Caco-2 (cell line): ENCODE measurements at places on chromosomes 5 and 9. TPM values are rescaled to one million over a fixed set of nuclear protein-coding genes. Genes with fewer than 3 reads are reported as not detected.

- no peak overlapping the region for H3K27ac ChIP-seq
- H3K27me3 ChIP-seq: no peaks in the 10 kb centered on the region
- DNase-seq: no peak
- H3K4me1 ChIP-seq: no peaks in the 10 kb centered on the region
These were observed 422.0 kb downstream of the HINT1 start for GRCh38 chr5:130743092-130743491.

DNA sequence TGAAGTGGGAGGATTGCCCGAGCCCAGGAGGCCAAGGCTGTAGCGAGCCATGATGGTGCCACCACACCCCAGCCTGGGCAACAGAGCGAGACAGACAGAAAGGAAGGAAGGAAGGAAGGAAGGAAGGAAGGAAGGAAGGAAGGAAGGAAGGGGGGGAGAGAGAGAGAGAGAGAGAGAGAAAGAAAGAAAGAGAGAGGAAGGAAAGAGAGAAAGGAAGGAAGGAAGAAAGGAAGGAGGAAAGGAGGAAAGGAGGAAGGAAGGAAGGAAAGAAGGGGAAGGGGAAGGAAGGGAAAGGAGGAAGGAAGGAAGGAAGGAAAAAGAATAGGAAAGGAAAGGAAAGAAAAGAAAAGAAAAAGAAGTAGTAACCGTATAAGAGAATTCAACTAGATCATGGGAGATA lies 20.8 kb upstream of the LHFPL2 start:
- H3K27ac ChIP-seq: no peak overlapping the region
- DNase-seq: no peak
- H3K4me1 ChIP-seq: peaks cover 28% of the 10 kb centered on the region
- no peaks in the 10 kb centered on the region for H3K27me3 ChIP-seq
- H3K4me3 ChIP-seq: no peak overlapping the region

- no peak overlapping the region for H3K27ac ChIP-seq
- no peak overlapping the region for H3K4me3 ChIP-seq
- H3K27me3 ChIP-seq: no peaks in the 10 kb centered on the region
- no peaks in the 10 kb centered on the region for H3K4me1 ChIP-seq
These were observed 239.9 kb upstream of the PAPPA start for GRCh38 chr9:115913696-115914095.

GRCh38 chr5:171419688-171420430 lies 412 bp downstream of the FGF18 start:
- peak overlapping the region; percentile 47 for H3K4me3 ChIP-seq
- no peak overlapping the region for H3K27ac ChIP-seq
- no peaks in the 10 kb centered on the region for H3K27me3 ChIP-seq

GRCh38 chr5:96625365-96625764 lies 36.8 kb upstream of the CAST start:
- no peak overlapping the region for H3K27ac ChIP-seq
- no peaks in the 10 kb centered on the region for H3K27me3 ChIP-seq
- H3K4me1 ChIP-seq: peaks cover 35% of the 10 kb centered on the region

GRCh38 chr5:34488984-34489383 lies 167.1 kb upstream of the RAI14 start:
- H3K4me1 ChIP-seq: peaks cover 47% of the 10 kb centered on the region
- H3K4me3 ChIP-seq: no peak overlapping the region
- H3K27me3 ChIP-seq: no peaks in the 10 kb centered on the region
- H3K36me3 ChIP-seq: no peaks in the 10 kb centered on the region
- peak; percentile 56 for DNase-seq

GRCh38 chr9:18317896-18318295 lies 156.1 kb upstream of the ADAMTSL1 start:
- H3K4me1 ChIP-seq: no peaks in the 10 kb centered on the region
- no peak for DNase-seq
- H3K27me3 ChIP-seq: no peaks in the 10 kb centered on the region

DNA sequence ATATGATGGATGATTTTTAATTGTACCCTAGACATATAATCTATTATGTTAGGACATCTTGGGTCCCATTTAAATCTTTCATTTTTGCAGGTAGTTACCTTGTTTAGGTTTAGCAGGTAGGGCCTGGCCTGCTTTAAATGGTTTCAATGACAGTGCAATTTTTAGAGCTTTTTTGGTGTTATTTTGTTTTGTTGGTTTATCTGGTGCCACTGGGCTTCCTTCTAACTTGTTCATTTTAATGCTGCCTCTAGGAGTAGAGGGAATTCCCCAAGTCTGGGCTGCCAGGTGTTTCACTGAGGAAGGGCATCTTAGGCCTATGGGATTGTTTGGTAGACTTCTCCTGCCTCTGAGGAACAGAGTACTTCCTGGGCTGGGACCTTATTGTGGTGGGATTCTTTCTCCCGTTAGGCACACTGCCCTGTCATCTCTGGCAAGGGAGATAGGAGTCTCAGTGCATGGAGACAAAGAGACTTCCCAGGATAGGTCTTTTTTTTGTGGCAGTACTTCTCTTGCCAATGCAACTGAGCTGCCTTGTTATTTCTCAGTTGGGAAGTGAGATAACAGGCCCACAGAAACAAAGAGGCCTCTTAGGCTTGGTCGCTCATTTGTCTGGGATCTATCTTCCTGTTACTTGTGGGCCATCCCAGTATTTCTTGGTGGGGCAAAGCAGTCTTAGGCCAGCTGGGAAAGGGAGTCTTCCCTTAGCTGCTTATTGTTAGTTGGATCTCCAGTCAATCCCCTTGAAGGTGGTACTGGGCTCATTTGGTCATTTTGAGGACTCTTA lies 282.9 kb downstream of the FER start:
- no peaks in the 10 kb centered on the region for H3K4me1 ChIP-seq
- no peaks in the 10 kb centered on the region for H3K36me3 ChIP-seq
- no peaks in the 10 kb centered on the region for H3K27me3 ChIP-seq
- no peak overlapping the region for H3K4me3 ChIP-seq
- no peak overlapping the region for H3K27ac ChIP-seq

DNA sequence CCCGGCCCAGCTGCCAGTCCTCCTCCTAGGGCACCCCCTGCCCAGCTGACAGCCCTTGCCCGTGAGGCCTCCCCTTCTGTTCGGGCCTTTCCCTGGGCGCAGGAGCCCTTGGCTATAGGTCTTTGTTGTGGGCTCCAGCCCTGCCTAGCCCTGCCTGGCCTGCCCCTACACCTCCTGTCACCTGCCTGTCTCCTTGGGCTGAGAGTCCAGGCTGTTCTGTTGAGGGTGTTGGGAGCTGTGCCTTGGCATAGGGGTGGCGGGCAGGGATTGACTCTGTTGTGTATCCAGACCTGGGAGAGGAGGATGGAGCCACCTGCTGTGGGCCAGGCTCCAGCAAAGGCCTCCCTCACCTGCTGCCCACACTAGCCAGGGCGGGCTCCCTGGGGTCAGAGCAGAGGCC lies 11.6 kb downstream of the FCN2 start:
- no peaks in the 10 kb centered on the region for H3K36me3 ChIP-seq
- no peaks in the 10 kb centered on the region for H3K4me1 ChIP-seq
- H3K27ac ChIP-seq: no peak overlapping the region

The ECM2 gene
- not detected in 2 replicates for total RNA-seq

The TRPM3 gene
- not detected in 2 replicates for total RNA-seq

The ITK gene
- total RNA-seq: not detected in 2 replicates

The FABP6 gene
- not detected in 2 replicates for total RNA-seq
